Astrocyte (in vitro differentiated cells and primary cell): ENCODE measurements at places on chromosomes 3 and 15. TPM values are rescaled to one million over a fixed set of nuclear protein-coding genes. Genes with fewer than 3 reads are reported as not detected.

- no peaks in the 10 kb centered on the region for H3K27me3 ChIP-seq
- H3K36me3 ChIP-seq = no peaks in the 10 kb centered on the region
- no peak overlapping the region for H3K27ac ChIP-seq
- H3K4me3 ChIP-seq = no peak overlapping the region
These were observed 78.7 kb downstream of the PLXNA1 start for GRCh38 chr3:127061641-127062040.

DNA sequence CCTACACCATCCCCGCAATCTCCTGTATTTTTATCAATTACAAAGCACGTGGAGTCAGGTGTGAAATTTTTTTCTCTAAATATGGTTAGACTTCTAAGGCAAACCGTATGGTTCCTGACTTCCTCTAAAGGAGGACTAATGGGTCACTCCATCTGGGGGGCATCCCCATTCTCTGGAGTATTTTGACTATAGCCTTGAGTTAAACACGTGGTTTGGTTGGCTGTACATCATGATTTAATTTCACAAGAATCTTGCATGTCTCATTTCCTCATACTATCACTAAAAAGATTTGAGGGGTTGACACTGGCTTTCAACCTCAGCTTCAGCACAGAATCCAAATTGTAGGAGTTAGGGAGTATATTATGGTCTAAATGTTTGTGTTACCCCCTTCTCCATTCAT, 25.3 kb upstream of the ZNF770 start:
- no peaks in the 10 kb centered on the region for H3K36me3 ChIP-seq
- H3K27ac ChIP-seq = no peak overlapping the region
- H3K27me3 ChIP-seq = no peaks in the 10 kb centered on the region
- DNase-seq = no peak

TMEM212 gene
- total RNA-seq = not detected in 2 replicates

DNA sequence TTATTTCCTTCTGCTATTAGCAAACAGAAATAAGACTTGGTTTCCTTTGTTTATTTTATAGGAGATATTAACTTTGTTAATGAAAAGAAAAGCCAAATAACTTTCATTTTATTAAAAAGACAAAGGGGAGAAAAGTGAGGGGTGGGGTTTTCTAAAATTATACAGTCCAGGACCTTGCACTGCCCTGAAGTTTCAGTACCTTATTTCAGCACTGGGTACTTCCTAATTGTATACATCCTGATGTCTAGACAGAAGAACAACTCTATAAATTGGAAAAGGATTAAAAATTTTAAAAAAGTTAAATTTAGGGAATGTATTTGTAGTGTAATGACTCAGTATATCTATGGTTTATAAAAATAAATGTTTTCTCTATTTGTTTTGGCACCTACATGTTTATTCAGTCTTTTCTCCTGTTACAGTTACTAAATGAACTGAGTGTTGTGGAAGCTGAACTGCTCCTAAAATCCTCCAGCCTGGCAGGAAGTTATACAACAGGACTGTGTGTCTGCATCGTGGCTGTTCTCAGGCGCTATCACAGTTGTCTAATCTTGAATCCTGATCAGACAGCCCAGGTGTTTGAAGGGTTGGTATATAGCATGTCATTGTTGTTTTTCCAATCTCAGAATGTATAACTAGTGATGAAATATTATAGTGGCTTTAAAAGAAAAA, 27.6 kb upstream of the P2RY13 start:
- no peak overlapping the region for H3K4me3 ChIP-seq
- no peaks in the 10 kb centered on the region for H3K4me1 ChIP-seq
- no peaks in the 10 kb centered on the region for H3K36me3 ChIP-seq
- no peaks in the 10 kb centered on the region for H3K27me3 ChIP-seq
- H3K27ac ChIP-seq = no peak overlapping the region
- peak; percentile 64 for DNase-seq

DNA sequence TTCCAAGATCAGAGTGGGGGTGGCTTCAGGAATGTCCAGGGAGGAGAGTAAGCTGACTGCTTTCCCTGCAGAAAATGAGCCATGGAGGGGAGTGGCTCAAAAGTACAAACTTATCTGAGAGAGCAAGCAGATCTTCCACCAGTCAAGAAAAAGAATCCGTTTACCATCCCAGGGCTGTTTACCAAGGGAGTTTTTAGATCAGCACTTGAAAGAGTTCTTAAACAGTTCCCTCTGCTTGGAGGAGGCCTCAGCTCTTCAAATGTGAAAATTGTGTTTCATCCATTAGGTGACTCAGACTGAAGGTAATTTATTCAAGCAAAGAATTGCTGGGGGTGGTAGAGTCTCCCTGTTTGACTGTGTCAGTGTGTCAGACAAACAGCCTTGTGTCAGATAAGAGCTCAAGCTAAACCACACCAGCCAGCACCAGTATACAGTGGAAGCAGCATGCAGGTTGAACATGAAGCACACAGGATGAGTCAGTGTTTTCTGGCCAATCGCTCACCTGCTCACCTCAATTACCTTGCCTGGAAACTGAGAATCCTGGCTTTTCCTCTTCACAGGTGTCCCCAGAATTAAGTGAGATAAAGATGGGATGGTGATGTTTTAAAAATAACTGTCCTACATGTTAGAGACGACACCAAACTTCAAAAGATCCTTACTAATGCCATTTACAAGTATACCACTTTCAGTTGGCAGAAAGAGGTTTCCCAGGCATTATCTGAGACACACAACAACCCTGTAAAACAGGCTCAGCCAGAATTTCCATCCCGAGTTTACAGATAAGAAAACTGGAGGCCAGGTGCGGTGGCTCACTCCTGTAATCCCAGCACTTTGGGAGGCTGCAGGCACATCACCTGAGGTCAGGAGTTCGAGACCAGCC, 21.7 kb downstream of the SH3BP5 start:
- DNase-seq = peak; percentile 80
- peak overlapping the region; percentile 67 for H3K27ac ChIP-seq
- H3K4me3 ChIP-seq = peak overlapping the region; percentile 24
